ENCODE measurements at places on chromosomes 12 and 14.
A peak's percentile ranks its signal among the peaks of the same experiment; 100 is the strongest.

DNA sequence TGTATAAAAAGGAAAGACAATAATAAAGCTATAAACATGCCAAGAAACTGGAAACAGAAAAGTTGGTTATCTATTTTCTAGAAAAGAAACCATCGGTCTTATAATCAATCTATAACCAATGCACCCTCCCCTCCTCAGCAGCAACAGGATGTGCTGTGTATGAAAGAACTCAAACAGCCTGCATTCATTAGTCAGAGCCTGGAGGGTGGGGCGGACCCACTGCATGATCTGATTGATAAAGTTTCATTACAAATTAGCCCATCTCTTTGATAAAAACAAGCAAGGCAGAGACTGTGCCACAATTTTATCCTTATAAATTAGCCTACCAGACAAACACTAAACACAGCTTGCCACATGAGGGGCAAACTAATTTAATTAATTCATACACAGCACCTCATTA lies 448.1 kb downstream of the BCAT1 start:
- no peak for DNase-seq

DNA sequence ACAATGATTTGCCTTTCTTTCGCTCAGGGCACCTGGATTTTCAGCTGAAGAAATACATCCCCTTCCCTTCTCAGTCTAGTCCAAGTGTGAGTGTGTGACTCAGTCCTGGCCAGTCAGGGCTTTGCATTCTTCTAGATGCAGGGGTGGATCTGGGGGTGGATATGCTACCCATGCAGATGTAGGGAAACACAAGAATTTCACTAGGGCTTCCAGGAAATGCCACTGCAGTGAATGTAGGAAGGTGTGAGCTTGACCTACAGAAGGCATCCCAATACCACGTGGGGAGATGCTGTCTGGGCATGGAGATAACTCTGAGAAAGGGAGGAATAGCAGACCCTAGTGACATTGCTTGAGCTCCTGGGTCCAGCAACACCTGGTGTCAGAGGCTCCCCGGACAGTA lies 404.2 kb downstream of the GLT1D1 start:
- no peak for DNase-seq

DNA sequence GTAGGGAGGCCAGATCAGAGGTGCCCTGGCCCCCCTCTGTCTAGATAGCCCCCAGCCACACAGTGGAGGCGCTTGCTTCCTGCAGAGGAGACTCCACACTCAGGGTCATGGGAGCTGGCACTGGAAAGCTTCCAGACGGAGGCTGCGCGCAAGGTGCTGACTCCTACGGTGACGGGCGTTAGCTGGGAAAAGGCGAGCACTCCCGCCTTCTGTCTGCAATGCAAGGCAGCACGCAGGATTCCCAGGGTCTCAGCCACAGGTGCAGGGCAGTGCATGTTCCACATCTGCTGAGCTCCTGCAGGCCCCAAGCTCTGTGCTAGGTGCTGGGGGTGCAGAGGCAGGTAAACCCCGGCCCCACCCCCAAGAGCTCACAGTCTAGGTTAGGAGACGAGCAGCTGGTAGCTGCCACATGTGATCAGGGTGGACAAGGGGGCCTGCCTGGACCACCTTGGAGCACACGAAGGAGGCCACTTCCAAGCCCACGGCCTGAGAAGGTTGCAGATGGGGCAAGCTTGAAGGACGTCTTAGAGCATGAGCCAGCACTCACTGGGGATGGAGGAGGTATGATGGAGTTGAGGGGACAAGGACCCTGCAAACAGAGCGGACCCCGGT lies 310.9 kb upstream of the DIO3 start:
- DNase-seq, result no peak

- DNase-seq, result no peak
Observed at GRCh38 chr12:27206801-27207502, 37.1 kb upstream of the STK38L start.

GRCh38 chr12:29396774-29397173 lies 15.8 kb upstream of the ERGIC2 start:
- DNase-seq, result no peak

DNA sequence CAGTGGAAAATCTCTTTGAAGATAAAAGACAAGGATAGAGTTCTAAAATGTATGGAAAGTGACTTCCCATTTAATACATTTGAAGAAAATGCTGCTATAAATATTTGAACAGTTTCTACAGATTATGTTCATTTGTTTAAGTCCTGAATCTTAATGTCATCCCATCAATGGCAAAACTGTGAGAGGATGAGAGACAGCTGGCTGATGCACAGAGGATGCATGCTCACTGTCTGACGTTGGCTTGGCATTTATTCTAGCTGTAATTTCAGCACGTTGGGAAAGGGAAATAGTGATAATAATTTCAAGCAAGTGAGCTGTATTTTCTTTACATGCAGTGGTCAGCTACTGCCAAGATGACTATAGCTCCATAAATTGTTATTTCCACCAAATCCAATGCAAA lies 40.5 kb downstream of the PPFIA2 start:
- no peak for DNase-seq

DNA sequence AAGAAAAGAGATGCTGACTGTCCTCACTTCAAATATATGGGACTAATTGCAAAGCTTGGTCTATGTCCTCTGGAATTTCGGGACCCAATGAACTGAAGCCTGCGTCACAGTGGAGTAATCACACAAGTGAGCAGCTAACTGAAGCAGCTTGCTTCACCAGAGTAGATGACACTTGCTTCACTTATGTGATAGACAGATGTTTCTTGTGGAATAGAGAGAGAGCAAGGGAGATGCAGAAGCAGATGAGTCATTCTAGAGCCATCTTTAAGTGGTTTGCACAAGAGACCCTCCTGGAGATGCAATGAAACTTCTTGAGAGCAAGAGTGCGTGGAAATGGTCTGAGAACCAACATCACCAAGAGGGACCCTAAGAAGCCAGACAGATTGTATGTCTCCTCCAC lies 1537.1 kb upstream of the FLRT2 start:
- no peak for DNase-seq

DNA sequence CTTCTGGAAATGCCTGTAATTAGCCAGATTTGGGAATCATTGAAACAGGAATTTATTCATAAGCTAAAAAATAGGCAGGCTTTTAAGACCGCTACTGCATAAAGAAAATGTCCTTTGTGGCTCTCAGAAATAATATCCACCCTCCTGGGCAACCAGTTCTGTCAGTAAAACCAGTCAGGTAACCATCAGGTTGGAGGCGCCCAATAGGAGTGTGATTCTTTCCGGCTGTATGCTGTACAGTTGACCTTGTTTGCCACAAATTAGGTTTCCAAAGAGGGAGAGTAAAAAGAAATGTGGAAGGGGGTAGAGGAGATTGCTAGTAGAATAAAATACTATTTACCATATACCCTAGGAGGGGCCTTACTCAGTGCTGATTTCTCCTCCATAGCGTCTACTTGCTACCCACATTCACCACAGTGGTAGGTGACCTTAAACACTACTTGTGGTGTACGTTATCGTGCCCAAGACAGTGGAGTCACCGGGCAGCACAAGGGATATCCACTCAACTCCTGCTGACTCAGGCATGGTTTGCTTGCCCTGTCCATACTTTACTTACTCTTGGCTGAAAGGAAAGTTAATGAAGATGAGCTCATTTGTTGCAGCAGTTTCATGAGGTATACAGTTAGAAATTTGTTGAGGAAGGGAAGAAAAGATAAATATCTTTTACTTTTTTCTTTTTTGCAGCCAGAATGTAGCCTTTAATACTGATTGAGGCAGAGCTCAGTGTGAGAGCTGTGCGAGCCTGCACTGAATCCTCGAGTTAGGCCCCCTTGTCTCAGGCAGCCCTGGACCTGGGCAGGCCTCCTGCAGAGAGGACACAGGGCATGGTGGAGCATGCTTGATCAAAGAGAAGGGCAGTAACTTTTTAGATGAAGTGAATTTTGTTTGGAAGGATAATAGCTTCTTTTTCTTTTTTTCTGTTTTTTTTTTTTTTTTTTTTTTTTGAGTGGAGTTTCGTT lies 76.7 kb downstream of the DIP2B start:
- DNase-seq, result no peak

DNA sequence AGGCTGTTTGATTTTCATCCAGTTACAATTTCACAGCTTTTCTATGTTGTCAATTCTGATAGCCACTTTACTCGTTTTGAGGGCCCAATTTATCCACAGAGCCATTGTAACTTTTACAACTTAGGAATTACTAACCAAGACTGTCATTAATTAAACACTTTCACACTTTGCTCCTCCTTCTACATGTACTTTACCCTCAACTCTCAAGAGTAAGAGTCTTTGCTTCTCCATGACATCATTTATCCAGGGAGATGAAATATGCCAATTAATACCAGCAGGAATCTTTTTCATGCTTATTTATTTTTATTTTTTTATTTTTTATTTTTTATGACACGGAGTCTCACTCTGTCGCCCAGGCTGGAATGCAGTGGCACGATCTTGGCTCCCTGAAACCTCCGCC lies 13.5 kb downstream of the SLIRP start:
- no peak for DNase-seq

- DNase-seq, result peak; percentile 94
Observed at GRCh38 chr12:106903241-106903945, 52.3 kb upstream of the TMEM263 start.

DNA sequence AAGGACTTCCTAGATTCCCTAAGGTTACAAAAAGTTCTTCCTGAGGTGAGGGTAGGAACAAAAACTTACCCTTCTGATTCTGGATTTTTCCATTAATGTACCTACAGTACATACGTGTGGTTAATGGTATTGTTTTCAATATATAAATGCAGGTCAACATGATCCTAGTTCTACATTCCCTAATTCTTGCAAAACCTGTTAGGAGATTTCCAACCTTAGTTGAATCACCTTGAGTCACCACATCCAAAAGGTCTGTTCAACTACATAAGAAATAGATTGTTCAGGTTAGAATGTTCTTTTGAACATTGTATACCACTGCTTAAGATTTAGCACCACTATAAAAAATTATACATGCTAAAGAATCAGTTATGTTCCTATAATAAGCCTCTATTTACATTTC lies 118.9 kb downstream of the GARIN6 start:
- no peak for DNase-seq

DNA sequence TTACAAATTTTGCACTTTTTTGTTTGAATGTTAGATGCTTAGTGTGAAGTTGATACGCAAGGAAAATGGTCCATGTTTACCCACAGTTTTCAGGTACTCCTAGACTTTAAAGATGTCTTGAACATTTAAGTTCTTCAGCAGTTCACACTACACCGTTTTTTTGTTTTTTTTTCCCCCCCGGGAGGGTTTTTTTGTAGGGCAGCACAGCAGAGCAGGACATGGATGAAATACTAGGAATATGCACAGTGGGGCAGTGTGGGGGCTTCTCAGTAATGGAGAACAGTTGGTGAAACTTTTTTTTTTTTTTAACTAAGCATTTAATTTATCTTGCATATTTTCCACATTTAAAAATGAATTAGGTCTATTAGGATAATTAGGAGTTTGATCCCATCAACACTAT lies 4.9 kb downstream of the RAN start:
- no peak for DNase-seq

- no peak for DNase-seq
Observed at GRCh38 chr14:102939820-102940561, 17.5 kb downstream of the AMN start.

- no peak for DNase-seq
Observed at GRCh38 chr12:121233628-121234020, 23.7 kb downstream of the P2RX4 start.

- no peak for DNase-seq
Observed at GRCh38 chr14:76612654-76613053, 148.6 kb upstream of the VASH1 start.

DNA sequence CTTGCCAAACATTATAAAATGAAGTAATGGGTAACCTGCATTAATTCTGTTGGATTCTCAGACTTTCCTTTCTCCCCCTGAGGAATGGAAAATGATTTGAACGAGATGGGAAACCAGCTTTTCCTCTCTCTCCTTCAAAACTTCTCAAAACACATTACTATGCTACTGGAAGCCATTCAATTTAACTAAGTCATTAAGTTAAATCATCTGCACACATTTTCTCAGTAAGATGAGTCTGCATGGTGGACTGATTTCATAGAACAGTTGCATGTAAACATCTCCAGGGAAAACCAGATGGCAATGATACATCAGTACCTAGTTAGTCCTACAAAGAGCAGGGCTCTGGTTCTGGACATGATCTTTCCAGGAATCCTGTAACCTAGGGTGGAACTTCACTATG lies 59.9 kb downstream of the BMP4 start:
- DNase-seq, result no peak

Measured in nephron progenitor cell (in vitro differentiated cells).